Stimulated activated CD4-positive, alpha-beta T cell treated with anti-CD3 and anti-CD28 coated beads, Interleukin-4, amount 100 ng/mL, for 1 hour (primary cell): ENCODE measurements at places on chromosomes 7 and 10.

DNA sequence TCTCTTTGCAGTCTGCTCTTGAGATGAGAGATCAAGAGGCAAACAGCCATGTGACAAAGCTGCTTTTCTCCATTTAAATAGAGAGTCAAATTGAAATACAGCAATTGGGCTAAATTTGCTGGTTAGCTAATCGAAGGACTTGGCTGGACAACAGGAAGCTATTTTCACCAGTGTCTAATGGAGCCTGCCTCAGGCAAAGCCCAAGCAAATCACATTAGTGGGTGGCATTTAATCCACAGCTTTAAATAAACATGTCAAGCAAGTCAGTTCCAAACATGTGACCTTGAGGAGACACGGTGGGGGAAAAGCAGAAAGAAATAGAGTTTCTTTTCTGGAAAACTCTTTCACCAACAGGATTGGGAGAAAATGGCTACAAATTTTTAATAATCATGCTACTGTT is 180.5 kb upstream of the AOAH start:
- no peak for DNase-seq

- peak; percentile 35 for DNase-seq
These were observed 413 bp downstream of the PANK1 start for GRCh38 chr10:89644691-89644966.

GRCh38 chr7:86964973-86965726 is 94.3 kb downstream of the ELAPOR2 start:
- DNase-seq: no peak

DNA sequence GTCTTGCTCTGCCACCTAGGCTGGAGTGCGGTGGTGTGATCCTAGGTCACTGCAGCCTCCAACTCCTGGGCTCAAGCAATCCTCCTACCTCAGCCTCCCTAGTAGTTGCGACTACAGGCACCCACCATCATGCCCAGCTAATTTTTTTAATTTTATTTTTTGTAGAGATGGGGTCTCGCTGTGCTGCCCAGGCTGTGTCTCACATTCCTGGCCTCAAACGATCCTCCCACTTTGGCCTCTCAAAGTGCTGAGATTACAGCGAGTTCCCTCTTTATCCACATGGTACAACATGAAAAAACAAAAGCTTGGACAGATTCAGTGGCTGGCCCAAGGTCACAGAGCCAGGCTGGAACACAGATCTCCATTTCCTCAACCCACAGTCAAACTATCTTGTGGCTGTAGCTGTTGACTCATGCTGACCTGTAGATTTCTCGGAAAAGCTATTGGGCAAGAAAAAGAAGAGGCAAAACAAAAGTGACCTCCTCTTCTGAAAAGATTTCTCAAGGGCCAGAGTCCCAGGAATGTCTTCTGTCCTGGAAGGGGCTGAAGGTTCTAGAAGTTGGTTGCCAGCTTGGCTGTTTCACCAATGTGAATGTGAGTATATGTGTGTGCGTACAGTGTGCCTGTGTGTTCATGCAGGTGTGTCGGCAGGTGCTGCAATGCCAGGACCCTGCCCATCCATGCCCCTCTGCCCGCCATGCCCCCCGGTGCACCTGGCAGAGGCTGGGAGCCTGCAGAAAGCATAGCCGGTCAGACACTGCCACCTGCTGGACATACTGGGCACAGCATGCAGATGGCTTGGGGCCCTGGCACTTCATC is 28.4 kb downstream of the TMEM130 start:
- peak; percentile 72 for DNase-seq

DNA sequence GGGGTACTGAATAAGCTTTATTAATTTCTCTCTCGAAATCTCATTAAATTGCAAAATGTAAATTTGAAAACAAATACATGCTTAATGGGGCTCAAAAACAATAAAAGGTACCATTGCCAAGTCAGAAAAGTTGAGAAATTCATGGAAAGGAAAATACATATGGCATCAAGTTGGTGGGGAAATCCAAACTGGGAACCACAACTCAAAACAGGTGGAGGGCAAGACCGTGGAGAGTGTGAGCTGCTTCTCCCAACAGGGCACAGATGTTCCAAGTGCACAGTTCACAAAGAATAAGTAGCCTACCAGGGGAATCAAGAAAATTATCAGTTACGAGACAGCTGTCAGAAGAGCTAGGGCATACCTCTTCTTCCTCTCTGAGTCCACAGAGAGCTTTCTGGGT is 26.6 kb downstream of the MKX start:
- DNase-seq: no peak

DNA sequence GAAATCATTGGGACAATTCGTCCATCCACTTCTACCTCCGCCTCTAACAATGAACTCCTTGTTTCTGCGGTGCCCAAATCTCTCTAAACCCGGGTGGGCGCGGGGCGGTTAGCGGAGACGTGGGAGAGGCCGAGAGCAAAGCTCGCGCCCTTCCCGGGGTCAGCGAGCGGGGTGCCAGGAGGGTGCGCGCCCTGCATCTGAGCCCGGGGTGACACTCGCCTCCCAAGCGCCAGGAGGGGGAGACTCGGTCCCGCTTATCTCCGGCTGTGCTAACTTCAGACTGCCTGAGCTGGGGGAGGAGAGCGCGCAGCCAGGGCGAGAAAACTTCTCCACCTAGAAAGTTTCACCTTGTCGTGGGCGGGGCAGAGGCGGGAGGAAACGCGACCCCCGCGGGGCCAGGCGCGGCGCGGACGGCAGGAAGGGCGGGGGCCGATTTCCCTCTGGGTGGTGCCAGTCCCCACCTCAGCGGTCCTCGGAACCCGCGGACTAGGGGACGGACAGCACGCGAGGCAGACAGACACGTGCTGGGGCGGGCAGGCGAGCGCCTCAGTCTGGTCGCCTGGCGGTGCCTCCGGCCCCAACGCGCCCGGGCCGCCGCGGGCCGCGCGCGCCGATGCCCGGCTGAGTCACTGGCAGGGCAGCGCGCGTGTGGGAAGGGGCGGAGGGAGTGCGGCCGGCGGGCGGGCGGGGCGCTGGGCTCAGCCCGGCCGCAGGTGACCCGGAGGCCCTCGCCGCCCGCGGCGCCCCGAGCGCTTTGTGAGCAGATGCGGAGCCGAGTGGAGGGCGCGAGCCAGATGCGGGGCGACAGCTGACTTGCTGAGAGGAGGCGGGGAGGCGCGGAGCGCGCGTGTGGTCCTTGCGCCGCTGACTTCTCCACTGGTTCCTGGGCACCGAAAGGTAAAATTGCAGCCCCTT is at the start of gene MET:
Gene MET, plus strand, starts transcription at position 516 of the 915 bp plus-strand sequence. CDS start 26,889 bp downstream, outside the sequence.
- DNase-seq: peak; percentile 36
